NCI-H748 treated with DMSO at 0.1 percent for 48 hours (cell line): ENCODE measurements at places on chromosomes 4 and X.
A peak's percentile ranks its signal among the peaks of the same experiment; 100 is the strongest.

- no peak for DNase-seq
These were observed 42.2 kb upstream of the HSD17B10 start for GRCh38 chrX:53476371-53476770.

DNA sequence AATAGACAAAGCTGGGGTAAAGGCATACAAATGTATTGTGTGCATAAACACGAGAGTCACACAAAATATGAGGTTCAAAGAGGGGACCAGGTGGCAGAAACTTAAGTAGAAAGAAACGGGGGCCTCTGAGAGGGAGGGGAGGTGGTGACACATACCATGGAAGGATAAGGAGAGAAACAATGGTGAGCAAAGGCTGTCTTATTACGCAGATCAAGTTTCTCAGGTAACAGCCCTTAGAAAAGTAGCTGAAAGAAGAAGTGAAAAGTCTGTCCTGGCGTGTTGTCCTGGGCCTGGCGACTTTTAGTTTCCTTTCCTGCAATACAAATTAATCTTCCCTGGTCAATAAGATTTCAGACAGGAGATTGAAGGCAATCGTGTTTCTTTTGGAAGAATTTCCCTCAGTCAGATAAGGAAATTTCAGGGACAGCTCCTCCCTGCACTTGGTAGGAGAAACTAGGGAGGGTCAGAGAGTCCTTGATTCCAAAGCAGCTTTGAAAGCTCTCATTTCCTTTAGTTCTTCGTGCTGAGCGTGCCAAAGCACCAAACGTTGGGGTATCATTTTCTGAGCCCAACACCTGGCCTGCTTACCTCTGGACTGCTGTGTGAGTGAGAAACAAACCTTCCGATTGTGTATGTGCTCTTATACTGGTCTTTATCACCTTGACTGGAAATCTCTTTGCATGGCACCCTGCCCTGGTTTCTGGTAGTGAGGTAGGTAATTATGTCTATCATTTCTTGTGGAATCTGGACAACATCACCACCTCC lies 676.7 kb upstream of the LCORL start:
- no peak for DNase-seq

- DNase-seq, result no peak
These were observed 246.2 kb upstream of the PITX2 start for GRCh38 chr4:110869114-110869513.

- DNase-seq, result no peak
These were observed 9.0 kb downstream of the NAT8L start for GRCh38 chr4:2068198-2068470.

- DNase-seq, result no peak
These were observed 105.9 kb downstream of the IL1RAPL1 start for GRCh38 chrX:28693101-28693500.

- DNase-seq, result no peak
These were observed 14.0 kb upstream of the ADH5 start for GRCh38 chr4:99102634-99103033.

DNA sequence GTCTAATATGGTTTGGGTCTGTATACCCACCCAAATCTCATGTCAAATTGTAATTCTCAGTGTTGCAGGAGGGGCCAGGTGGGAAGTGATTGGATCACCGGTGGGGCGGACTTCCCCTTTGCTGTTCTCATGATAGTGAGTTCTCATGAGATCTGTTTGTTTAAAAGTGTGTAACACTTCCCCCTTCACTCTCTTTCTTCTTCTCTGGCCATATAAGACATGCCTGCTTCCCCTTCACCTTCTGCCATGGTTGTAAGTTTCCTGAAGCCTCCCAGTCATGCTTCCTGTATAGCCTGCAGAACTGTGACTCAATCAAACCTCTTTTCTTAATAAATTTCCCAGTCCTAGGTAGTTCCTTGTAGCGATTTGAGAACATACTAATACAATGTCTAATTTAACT lies 19.7 kb upstream of the SCRG1 start:
- no peak for DNase-seq

DNA sequence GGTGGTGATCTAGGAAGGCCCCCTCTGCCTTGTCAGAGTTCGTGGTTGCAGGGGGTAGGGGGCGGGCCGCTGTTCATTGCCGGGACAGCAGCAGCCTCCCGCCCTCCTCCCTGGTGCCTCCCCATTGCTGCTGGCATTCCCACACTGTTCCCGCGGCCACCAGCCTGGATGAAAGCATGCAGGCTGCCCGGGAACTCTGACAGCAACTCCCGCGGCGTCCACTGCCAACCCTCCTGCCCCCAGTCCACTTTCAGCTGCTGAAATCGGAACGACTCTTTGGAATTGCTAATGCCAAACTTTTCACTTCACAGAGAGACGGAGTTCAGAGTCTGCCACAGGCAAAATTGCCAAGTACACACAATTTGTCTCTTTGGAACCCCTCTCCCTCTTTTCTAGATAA lies 121.9 kb downstream of the BEND2 start:
- no peak for DNase-seq

DNA sequence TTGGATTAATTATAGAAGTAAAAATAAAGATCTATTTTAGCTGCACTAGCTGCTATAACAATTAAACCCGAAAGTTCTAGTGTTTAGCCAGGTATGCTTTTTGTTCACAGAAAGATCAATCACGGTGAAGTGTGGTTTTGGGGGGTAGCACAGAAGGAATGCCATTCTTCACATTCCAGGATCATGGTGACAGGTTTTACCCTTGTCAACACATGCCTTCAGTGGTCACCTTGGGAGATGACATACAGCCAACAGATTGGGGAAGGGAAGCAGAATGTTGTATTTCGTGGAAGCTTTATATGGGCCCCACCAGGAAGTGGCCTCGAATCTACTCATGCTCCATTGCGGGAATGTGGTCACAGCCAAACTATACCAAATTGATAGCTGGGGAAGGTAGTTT lies 753.6 kb downstream of the RAPGEF2 start:
- no peak for DNase-seq

DNA sequence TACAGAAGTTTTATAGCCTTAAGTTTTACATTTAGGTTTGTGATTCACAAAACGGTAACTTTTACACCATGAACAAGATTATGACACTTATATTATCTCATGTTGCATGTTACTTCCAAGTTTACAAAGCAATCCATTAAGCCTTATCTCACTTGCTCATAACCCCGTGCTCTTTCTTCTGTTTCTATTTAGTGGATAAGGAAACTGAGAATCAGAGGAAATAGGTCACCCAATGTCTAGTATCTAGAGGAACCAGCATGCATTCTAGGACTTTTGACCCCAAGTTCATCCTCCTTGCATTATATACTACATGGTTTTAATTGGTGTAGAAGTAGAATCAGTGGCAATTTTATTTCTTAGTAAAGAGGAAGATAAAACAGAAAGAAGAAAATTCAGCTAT lies 67.0 kb upstream of the ANXA3 start:
- no peak for DNase-seq

DNA sequence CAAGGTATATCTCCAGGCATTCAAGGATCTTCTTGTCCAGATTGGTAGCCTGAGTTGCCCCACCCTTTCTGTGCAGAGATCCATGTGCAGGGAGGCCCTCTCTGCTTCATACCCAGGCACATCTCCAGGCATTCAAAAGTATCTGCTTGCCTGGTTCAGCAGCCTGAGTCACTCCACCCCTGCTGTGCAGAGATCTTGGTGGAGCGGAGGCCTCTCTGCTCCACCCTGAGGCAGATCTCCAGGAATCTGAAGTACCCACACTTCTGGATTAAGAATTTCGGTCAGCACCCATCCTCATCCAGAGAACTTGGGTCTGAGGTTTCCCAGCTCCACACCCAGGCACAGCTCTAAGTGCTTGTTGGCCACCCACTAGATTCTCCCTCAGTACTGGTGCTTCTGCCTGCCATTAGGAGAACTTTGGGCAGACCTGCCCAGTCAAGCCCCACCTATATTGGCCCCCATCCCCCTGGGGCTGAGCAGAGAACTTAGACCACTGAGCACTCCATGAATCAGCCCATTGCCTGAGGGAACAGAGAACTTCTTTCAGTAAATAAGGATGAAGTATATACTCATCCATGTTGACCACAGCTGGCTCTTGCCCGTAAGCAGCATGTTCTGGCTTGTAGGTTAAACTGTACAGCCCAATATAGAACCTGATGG lies 199.5 kb upstream of the ZCCHC13 start:
- no peak for DNase-seq

DNA sequence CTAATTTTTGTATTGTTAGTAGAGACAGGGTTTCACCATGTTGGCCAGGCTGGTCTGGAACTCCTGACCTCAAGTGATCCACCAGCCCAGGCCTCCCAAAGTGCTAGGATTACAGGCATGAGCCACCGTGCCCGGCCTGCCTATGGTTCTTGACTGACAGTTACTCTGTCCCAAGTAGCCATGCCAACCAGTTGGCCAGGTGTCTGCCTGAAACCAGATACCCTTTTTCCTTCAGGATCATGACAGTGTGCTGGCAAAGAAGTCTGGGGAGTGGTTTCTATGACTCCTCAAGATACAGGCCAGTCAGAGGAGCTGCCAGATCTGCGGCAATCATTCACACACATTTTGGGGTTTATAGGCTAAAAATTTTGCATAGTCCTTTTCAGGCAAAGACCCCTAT lies 1.7 kb upstream of the LAS1L start:
- DNase-seq, result no peak

DNA sequence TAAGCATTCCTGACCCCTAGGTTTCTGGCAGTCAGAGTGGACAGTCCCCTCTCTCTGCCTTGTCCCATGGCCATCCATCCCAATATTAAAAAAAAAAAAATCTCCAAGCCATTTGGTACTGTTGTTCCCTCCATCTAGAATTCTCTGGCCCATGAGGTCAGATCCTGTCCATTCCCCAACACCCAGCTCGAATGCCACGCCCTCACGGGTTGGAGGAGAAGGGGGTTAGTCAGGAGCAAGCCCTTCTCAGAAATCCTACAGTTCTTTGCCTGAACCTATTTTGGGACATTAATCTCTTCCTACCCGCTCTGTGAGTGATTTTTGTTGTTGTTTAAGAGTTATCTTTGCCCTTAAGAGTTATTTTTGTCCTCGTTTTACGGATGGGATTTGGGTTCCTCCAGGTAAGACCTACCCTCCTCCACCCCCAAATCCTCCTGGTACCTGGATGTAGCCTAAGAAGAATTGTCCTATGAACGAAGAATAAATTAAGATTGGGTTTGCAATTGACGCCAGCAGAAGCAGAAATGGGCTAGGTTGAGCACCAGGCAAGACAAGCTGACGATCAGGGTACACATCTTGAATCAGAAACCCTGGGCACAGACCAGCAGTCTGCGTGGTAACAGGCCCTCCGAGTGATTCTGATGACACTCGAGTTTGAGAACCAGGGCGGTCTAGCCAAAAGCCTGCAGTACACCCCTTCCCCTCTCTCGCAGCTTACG lies 977 bp downstream of the RNF175 start:
- DNase-seq, result no peak

GRCh38 chrX:24846550-24847150 lies 152.9 kb downstream of the POLA1 start:
- DNase-seq, result peak; percentile 69

- DNase-seq, result no peak
These were observed 243.8 kb upstream of the LDB2 start for GRCh38 chr4:17142232-17142711.

- peak; percentile 27 for DNase-seq
These were observed 3.4 kb upstream of the PCDH7 start for GRCh38 chr4:30716681-30717207.
